ENCODE measurements at places on chromosomes 1 and 21. TPM values are rescaled to one million over a fixed set of nuclear protein-coding genes. Genes with fewer than 3 reads are reported as not detected.
A peak's percentile ranks its signal among the peaks of the same experiment; 100 is the strongest.

DNA sequence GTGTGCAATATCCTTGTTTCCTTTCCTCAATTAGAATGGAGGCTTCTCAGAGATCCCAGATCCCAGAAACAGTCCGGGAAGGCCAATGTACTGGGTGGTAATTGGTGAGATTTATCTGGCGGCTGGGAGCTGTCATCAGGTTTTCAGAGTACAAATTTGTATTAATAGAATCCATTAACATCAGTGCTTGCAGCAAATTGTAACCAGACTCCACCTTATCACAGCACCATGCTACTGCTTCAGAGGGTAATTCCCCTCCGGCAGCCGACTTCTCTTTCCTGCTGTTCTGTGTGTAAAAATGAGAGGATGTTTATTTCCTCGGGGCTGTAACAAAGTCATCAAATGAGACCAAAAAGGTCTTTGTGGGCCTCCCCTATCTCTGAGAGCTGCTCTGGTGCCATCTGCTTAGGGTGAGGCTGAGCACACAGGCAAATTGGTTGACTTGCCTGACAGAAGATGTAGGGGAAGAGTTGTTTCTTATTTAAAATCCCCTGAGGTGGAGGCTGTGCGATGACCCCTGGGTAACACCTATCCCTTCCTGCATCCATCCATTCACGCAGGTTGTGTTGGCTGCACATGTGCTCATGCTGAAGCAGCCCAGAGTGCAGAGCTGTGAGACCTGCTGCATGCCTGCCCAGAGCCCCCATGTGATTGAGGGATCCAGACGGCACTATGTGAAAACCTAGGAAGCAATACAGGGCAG lies 19.2 kb downstream of the NFASC start:
- DNase-seq = no peak
- no peak overlapping the region for H3K4me3 ChIP-seq
- H3K4me1 ChIP-seq = peaks cover 13% of the 10 kb centered on the region
- H3K27ac ChIP-seq = no peak overlapping the region
- no peaks in the 10 kb centered on the region for H3K36me3 ChIP-seq
- H3K27me3 ChIP-seq = no peaks in the 10 kb centered on the region

Gene PSMG1
- total RNA-seq = 69.6 TPM

- H3K27me3 ChIP-seq = no peaks in the 10 kb centered on the region
- H3K27ac ChIP-seq = no peak overlapping the region
- H3K4me1 ChIP-seq = peaks cover 27% of the 10 kb centered on the region
- H3K4me3 ChIP-seq = no peak overlapping the region
Measured at GRCh38 chr1:117658676-117659075, 52.8 kb downstream of the TENT5C start.

Gene SLC45A3
- not detected for total RNA-seq

Gene COL24A1
- total RNA-seq = not detected

DNA sequence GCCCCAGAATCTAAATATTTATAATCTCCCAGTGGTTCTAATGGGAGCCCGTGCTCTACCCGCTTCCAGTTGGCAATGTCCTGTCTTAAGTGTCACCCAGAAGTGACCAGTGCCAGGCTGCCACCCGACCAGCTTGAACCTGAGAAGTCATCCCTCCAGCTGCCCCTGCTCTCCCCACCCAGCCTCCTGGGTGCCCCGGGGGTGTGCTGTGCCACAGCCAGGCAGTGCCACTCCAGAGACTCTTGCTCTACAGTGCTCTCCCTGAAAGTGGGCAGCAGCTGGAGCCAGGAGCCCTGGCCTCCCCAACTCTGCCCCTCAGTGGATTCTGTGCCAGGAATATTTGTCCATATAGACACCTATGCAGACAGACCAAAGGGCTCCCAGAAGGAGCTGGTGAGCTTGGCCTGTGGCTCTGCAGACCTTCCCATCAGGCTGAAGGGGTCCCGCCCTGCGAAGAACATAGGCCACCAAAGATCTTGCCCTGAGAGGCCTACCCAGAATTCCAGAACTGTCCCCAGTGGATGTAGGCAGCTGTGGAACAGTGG lies 9.0 kb upstream of the EPS8L3 start:
- no peaks in the 10 kb centered on the region for H3K27me3 ChIP-seq
- H3K4me3 ChIP-seq = no peak overlapping the region

Gene TBX15
- not detected for total RNA-seq

Gene TOMM40L
- 9.5 TPM for total RNA-seq

GRCh38 chr1:181592255-181592859 lies 109.0 kb downstream of the CACNA1E start:
- no peak overlapping the region for H3K4me3 ChIP-seq
- DNase-seq = no peak
- H3K4me1 ChIP-seq = no peaks in the 10 kb centered on the region
- H3K27ac ChIP-seq = no peak overlapping the region

GRCh38 chr1:80931178-80931577 lies 869.6 kb upstream of the ADGRL2 start:
- H3K4me3 ChIP-seq = no peak overlapping the region
- no peaks in the 10 kb centered on the region for H3K27me3 ChIP-seq
- H3K27ac ChIP-seq = no peak overlapping the region
- DNase-seq = no peak

Gene GNAT2
- not detected for total RNA-seq

Gene SEC16B
- 0.11 TPM for total RNA-seq

DNA sequence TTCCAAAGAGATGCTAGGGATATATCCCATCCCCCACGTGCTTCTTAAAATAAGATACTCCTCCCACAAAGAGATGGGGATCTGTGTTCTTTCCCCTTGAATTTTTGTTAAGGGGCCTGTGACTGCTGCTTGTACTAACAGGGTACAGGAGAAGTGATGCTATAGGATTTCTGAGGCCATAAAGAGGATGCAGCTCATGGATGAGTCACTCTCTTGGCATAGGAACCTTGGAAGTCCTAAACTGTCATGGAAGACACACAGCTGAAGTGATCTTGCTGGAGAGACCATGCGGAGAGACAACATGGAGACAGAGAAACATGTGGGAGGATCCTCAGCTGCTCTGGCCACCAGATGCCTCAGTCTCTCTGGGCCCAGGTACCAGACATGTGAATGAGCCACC lies 157.2 kb downstream of the S1PR1 start:
- peaks cover 96% of the 10 kb centered on the region for H3K4me1 ChIP-seq
- H3K36me3 ChIP-seq = no peaks in the 10 kb centered on the region
- H3K4me3 ChIP-seq = no peak overlapping the region
- peak overlapping the region; percentile 98 for H3K27ac ChIP-seq
- H3K27me3 ChIP-seq = no peaks in the 10 kb centered on the region

- no peaks in the 10 kb centered on the region for H3K4me1 ChIP-seq
- no peak for DNase-seq
- no peak overlapping the region for H3K4me3 ChIP-seq
- no peaks in the 10 kb centered on the region for H3K27me3 ChIP-seq
Measured at GRCh38 chr1:176560681-176561080, 97.7 kb downstream of the PAPPA2 start.

- no peak overlapping the region for H3K4me3 ChIP-seq
- no peaks in the 10 kb centered on the region for H3K36me3 ChIP-seq
- no peak overlapping the region for H3K27ac ChIP-seq
- DNase-seq = no peak
Measured at GRCh38 chr1:113995382-113995781, 16.1 kb downstream of the OLFML3 start.

Gene LRRIQ3
- total RNA-seq = 0.67 TPM

DNA sequence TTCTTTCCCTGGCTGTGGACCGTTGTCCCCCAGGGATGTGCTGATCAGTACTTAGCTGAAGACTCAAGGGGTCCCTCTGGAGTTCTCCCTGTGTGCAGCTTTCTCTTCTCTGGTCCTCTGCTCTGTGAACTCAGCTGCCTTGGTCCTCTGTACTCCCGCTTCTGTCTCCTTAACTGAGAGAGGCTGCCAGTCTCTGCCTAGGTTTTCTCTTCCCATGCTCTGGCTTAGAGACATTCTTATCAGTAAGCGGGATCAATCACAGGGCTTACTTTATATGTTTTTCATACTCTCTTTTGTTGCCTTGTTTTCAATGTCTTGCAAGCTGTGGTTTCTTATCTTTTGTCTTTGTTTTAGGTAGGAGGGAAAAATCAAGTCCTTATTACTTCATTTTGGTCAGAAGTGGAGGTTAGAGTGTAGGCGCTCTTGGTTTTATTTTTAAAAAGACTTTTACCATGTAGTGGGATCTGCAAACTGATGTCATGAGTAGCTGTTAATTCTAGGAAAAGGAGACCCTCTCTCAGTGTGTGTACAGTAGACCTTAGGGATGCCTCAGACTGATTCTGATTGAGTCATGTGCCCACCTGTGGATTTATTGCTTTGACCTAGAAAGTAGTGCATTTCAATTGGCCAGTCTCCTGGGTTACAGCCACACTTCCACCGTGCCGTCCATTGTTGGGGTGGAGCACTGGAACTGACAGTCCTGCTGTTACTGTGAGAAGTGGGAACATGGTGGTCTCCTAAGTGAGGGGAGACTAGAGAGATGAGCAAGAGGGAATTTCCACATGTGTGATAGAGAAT lies 46.6 kb downstream of the TTC3 start:
- H3K4me1 ChIP-seq = no peaks in the 10 kb centered on the region
- H3K27ac ChIP-seq = no peak overlapping the region
- no peak overlapping the region for H3K4me3 ChIP-seq
- H3K36me3 ChIP-seq = peaks cover 22% of the 10 kb centered on the region
- H3K27me3 ChIP-seq = no peaks in the 10 kb centered on the region

DNA sequence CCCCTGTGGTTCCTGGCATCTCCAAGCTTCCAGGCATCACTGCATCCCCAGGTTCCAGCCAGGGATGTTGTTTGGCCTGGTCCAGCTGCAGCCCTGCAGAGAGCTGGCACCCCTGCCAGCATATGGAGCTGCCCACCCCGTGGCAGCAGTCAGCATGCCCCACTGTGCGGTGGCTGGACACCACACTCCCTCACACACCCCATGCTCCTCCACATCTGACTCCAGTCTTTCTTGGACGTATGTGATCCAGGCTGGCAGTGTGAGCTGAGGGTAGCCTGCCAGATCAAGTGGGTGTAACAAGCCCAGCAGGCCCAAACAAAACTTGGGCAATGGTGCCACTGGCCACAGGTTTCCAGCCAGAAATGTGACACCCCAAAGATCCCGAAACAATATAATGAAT lies 620.4 kb downstream of the RWDD3 start:
- H3K4me3 ChIP-seq = no peak overlapping the region
- no peaks in the 10 kb centered on the region for H3K27me3 ChIP-seq
- H3K4me1 ChIP-seq = no peaks in the 10 kb centered on the region
- no peak overlapping the region for H3K27ac ChIP-seq
- no peaks in the 10 kb centered on the region for H3K36me3 ChIP-seq

Gene DNALI1
- not detected for total RNA-seq

- H3K36me3 ChIP-seq = no peaks in the 10 kb centered on the region
- H3K27ac ChIP-seq = no peak overlapping the region
- H3K4me1 ChIP-seq = peaks cover 33% of the 10 kb centered on the region
- H3K27me3 ChIP-seq = no peaks in the 10 kb centered on the region
- no peak for DNase-seq
Measured at GRCh38 chr1:53891678-53892077, 2.1 kb upstream of the YIPF1 start.

Gene POTED
- total RNA-seq = not detected

Gene KRTAP12-2
- total RNA-seq = not detected

DNA sequence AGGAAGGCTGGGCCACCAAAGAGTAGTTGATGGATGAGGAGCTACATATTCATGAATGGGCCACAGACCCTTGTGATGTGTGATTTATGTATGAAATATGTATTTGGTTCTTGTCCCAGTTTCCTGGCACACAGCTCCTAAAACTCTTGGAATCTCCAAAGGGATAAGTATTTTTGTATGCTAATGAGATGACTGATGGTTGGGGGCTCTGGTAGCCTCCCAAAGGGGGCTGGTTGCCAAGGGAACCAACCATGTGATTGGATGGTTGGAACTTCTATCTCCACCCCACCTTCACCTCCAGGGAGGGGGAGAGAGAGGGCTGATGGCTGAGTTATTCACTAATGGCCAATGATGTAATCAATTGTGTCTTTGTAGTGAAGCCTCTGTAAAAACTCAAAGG lies 77.1 kb downstream of the ZNF281 start:
- H3K27ac ChIP-seq = no peak overlapping the region
- peak; percentile 15 for DNase-seq
- H3K27me3 ChIP-seq = no peaks in the 10 kb centered on the region
- H3K4me1 ChIP-seq = peaks cover 15% of the 10 kb centered on the region

- no peaks in the 10 kb centered on the region for H3K36me3 ChIP-seq
- no peak overlapping the region for H3K4me3 ChIP-seq
- no peak overlapping the region for H3K27ac ChIP-seq
Measured at GRCh38 chr1:193348091-193348768, 161.8 kb upstream of the B3GALT2 start.

DNA sequence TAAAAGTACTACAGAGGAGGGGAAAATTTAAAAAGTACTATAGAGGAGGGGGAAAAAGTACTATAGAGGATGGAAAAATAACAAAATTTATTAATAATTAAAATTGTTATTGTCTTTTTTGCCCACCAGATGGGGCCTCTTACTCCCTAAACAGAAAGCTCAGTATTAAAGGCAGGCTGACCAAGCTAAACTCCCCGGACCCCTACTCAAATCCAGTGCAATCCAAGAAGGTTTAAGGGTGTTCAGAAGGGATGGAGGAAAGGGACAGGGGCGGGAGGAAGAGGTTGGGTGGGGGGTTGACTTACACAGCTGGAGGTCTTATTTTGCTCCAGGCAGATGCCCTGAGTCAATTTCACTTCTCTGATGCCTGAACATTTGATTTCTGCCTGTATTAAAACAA lies 13.7 kb downstream of the CD34 start:
- H3K27me3 ChIP-seq = no peaks in the 10 kb centered on the region
- H3K4me3 ChIP-seq = no peak overlapping the region
- peak; percentile 51 for DNase-seq
- peaks cover 6% of the 10 kb centered on the region for H3K4me1 ChIP-seq
- H3K27ac ChIP-seq = no peak overlapping the region

Gene MROH7
- total RNA-seq = not detected

DNA sequence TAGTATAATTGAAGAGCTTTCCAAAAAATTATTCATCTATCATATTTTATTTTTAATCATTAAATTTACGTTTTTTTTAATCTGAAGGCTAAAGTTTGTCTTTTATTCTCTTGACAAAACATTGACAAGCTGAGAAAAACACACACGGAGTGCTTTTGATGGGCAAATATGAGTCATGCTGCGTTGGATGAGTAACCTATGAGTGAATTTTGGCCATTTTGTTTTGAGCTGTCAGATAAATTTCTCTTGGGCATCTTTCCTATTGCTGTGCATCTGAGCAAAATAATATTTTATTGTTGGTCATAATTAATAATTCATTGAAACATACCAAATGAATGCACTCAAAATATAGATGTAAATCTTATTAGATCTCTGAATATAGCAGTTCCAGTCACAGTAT lies 1144.1 kb upstream of the ADGRL2 start:
- DNase-seq = no peak
- H3K36me3 ChIP-seq = no peaks in the 10 kb centered on the region
- no peaks in the 10 kb centered on the region for H3K27me3 ChIP-seq
- H3K27ac ChIP-seq = no peak overlapping the region

Gene NPR1
- not detected for total RNA-seq

- H3K4me3 ChIP-seq = no peak overlapping the region
- no peaks in the 10 kb centered on the region for H3K36me3 ChIP-seq
- no peak for DNase-seq
- no peaks in the 10 kb centered on the region for H3K27me3 ChIP-seq
Measured at GRCh38 chr21:23480591-23481270, 2126.6 kb downstream of the MRPL39 start.

Measured in Karpas-422 (cell line).